Hematopoietic multipotent progenitor cell treated with erythropoietin and hydrocortisone succinate and interleukin-3 and kit ligand, for 17 days (in vitro differentiated cells): ENCODE measurements at places on chromosomes 1 and 21.

GRCh38 chr1:85681087-85681486 lies 27.1 kb downstream of the ZNHIT6 start:
- DNase-seq, result no peak

DNA sequence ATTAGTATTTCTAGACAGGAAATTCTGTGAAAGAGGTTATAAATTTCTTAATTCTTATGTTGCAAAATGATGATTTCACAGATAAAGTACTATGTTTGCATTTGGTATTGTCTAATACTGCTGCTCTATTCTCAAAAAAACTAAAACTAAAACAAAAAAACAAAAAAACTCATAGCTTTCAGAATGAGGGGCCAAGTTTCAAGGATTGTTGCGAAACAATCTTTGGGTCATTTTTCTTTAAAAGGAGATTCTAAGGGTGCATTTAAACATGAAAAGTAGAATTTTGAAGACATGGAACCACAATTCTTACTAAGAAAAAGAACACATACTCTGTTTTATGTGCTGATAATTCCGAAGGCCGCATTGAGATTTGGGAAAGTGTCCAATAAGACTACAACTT lies 645.1 kb downstream of the ADGRL2 start:
- DNase-seq, result no peak

GRCh38 chr21:37917612-37918011 lies 1.4 kb upstream of the KCNJ6 start:
- no peak for DNase-seq

- no peak for DNase-seq
These were observed at the start of gene TRPM2 for GRCh38 chr21:44353191-44353970. TRPM2 (plus strand) TSS chr21:44353621; CDS start chr21:44353701, 80 bp downstream.

- peak; percentile 15 for DNase-seq
These were observed 431 bp downstream of the EEIG2 start for GRCh38 chr1:108560189-108560873.

DNA sequence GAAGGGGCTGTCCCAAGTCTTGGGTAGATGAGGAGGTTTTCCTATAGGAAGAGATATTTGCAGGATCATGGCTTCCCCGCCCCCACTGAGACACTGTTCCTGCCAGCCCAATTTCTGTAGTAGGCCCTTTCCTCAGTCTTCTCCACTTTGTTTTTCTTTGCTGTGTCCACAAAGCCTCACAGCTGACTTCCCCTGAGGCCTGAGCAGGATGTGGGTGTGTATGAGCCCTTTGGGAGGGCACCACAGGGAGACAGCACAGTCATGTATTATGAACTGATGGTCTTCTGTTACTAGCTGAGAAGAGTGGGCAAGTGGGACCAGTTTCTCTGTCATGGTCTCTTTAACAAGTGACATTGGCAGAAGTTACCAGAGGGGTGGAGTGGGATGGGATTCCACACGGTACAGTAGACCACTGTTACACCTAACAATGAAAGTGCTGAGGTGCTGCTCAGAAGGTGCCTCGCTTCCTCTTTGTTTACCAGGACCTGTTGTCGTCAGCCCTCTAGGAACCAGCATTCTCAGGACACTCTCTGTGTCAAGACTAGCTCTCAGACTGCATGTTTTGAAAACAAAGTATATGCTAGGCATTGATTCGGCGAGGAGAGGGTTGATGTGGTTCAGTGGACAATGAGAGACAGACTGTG lies 253.8 kb upstream of the HOOK1 start:
- no peak for DNase-seq

DNA sequence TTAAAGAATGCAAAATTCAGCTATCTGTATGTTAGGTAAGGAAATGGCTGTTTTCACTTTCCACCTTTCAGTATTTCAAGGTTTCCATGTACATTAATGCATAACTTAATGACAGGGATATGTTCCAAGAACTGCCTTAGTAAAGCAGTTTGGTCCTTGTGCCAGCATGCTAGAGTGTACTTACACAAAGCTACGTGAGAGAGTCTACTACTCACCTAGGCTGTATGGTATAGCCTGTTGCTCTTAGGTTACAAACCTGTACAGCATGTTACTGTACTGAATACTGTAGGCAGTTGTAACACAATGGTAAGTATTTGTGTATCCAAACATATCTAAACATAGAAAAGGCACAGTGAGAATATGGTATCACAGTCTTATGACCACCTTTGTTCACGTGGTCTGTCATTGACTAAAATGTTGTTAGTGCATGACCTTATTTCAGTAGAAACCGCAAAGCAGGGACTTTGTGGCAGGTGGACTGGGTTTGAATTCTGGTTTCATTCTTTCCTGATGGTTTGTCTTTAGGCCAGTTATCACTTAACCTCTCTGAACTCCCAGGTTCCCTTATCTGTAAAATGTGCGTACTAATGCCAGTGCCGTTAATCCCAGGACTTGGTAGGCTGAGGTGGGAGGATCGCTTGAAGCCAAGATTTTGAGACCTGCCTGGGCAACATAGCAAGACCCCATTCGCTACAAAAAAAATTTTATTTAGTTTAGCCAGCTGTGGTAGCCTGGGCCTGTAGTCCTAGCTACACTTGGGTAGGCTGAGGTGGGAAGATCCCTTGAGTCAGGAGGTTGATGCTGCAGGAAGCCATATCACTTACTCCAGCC lies 4.9 kb downstream of the SMYD2 start:
- DNase-seq, result no peak

- no peak for DNase-seq
These were observed 5.0 kb upstream of the RNF11 start for GRCh38 chr1:51231120-51231519.

DNA sequence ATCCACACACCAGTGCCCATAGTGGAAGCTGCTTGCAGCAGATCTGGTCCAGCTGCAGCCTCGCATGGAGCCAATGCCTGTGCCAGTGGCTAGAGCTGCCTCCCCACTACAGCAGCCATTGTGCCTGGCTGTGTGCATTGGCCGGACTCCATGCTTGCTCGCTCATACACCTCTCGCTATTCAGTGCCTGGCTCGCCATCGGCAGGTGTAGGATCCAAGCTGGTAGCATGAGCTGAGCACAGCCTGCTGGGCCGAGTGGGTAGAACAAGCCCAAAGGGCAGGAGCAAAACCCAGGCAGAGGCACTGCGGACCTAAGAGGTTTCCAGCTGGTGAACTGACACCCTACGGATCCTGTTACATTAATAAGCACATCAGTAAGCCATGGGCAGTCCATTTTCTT lies 1184.1 kb downstream of the AMY1C start:
- DNase-seq, result no peak
